ENCODE measurements at places on chromosomes 2 and 18.

DNA sequence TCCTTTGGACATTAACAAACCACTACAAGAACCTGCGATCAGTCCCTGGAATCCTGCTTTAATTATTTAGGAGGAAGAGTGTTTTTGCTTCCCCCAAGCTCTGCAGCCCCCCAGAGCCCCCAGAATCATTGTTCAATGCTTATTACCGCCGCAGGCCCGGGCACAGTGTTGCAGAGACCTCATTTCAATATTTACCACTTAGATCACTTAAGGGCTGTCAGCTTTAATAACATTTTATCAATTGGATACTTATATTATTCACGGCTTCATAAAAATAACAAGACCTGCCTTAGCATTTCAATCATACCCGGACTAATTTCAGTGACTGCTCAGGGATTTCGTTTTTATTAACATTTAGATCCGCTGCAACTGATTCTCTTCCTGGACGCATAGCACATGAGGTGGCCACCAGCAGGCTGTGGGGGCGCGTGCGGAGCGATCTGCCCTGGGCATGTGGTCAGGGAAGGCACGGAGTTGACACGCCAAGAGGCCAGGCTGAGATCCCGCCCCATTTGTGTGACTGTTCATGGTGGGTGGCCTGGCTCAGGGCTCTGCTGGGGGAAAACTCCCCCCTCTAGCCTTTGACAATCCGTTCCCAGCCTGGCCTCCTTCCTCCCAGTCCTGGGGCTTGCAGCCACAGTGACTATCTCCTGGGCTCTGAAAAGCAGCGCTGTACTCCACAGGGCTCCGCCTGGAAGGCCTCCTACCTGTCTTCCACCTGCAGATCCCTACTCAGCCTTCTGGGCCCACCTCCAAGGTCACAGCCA, 267.6 kb downstream of the SRBD1 start:
- no peak for DNase-seq

- DNase-seq: no peak
These were observed 84.7 kb downstream of the NEDD4L start for GRCh38 chr18:58128381-58129374.

- no peak for DNase-seq
These were observed 499.4 kb downstream of the GALR1 start for GRCh38 chr18:77749089-77749488.

DNA sequence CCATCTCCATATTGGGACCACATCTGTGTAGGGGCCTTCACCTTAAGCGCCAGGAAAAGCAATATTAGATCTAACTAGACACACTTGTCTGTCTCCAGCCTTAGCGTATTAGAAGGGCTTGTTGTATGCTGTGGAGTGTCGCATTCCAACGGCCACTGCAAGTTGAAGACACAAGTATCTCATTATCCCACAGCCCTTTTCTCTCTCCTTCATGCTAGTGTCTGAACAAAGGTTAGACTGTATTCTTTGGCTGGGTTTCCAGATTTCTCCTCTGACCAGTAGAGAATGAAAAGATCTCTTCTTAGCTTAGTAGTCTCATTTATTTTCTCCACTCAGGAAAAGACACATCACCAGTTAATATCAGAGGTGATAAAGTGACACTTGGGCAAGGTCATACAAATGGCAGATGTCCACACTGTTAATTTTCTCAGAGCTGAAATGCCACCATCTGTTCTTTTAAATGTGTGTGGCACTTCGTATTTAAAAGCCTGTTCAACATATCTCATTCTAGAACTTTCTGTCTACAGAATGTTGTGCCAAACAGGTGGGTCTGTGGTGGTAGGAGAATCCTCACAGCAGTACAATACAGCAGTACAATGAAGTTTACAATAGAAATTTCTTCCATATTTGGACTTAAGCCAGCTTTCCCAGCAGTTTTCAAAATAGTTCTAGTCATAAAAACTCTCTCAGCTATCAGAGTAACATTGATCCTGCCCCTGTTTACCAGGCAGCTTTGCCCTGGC, 94.0 kb upstream of the ITGA6 start:
- no peak for DNase-seq

DNA sequence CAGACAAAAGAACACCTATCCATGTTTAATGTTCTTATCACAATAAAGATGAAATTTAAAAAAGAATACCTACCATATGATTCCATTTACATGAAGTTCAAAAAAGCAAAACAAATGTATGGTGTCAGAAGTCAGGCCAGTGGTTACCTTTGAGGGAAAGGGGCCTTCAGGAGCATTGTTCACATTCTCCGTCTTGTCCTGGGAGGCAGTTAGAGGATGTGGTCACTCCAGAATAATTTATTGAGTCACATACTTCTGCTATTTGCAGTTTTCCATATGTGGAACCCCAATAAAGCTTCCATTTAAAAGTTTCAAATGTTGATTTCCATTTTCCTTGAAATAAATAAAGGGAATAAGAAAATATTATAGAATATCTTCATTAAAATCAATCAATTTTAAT, 41.6 kb upstream of the POU3F3 start:
- no peak for DNase-seq

- DNase-seq: no peak
These were observed 166.0 kb downstream of the NCK2 start for GRCh38 chr2:105910497-105911238.

GRCh38 chr2:172560721-172561120, 4.8 kb downstream of the PDK1 start:
- no peak for DNase-seq

Measured in brain pericyte (primary cell).